ENCODE measurements at places on chromosomes 16 and 17.

GRCh38 chr17:67015001-67015400 is 29.4 kb upstream of the CACNG1 start:
- no peak for DNase-seq

DNA sequence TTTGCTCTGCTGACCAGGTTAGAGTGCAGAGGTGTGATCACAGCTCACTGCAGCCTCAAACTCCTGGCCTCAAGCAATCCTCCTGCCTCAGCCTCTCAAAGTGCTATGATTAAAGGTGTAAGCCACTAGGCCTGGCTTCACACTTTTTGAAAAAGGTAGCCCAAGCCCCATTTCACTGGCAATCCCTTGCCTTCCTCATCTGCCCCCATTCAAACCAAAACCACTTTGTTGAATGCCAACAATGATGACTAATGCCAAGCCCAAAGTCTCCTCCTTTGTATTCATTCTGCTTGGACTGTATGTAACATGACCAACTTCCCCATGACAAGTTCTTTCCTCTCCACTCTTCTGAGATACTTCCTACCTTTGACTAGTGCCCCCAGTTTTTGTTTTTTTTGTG is 33.1 kb downstream of the N4BP1 start:
- no peak for DNase-seq

GRCh38 chr16:71499775-71500364 is 10.7 kb upstream of the ZNF19 start:
- DNase-seq: no peak

DNA sequence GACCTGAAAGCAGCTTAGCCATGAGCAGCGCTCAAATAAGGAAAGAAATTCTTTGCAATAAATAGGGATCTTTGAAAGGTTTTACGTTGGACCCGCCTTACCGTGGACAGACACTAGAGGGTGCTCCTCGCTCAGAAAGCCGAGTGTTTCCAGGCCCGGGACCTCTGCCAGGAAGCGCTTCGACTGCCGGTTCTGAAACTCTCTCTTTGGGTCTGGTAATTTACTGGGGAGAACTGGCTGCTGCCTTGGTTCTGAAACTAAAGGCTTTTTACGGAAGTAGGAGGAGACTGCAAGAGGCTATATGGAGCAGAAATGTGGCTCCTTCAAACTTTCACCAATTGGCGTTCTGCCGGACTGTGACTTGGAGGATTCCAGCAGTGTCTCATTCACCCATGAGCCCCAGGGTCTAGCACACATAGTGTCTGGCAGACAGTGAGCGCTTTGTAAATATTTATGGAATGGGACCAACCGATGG is 45.6 kb upstream of the HOXB9 start:
- peak; percentile 91 for DNase-seq

GRCh38 chr17:7512105-7512504 is 27.9 kb downstream of the POLR2A start:
- DNase-seq: no peak
